Stimulated activated CD4-positive, alpha-beta T cell treated with anti-CD3 and anti-CD28 coated beads, TNF-alpha, amount 100 ng/mL, for 4 hours (primary cell): ENCODE measurements at places on chromosomes 3 and 15.

DNA sequence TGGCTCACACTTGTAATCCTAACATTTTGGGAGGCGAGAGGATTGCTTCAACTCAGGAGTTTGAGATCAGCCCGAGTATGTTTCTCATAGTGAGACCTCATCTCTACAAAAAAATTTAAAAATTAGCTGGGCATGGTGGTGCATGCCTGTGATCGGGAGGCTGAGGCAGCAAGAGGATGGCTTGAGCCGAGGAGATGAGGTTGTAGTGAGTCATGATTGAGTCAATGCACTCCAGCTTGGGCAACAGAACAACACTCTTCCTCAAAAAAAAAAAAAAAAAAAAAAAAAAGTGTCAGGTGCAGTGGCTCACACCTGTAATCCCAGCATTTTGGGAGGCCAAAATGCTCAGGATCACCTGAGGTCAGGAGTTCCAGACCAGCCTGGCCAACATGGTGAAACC is 2.4 kb downstream of the RPL39L start:
- DNase-seq, result no peak

DNA sequence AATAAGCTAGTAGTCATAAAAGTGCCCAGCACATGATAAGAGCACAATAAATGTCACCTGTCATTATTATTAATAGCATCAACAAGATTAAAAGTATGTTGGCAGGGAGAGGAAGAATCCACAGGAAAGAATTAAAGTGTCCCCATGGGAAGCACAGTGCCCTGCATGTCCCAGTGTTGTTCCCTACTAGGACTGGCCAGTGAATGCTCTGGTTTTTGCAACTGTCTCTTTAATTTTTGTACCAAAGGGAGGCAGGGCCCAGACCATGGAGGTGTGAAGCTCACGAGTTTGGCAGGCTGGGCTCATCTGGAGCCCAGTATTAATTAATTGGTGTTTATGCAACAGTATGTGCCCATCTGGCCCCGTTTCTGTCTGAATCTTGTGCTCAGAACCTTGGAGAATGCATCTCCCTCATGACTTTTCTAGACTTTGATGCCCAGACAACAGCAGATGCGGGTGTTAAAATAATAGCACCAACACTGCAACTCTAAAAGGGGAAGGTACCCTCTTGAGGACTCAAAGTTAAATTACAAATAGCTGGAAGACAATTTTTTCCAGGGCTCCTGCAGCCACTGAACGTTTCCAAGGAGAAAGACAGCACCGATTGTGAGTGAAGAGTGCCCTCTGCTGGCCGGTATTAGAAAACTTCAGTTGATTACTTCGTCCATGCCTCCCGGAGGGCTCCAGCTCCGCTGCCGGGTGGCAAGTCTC is 71.9 kb upstream of the SPATA12 start:
- DNase-seq, result peak; percentile 28

GRCh38 chr3:185760088-185760487 is 64.8 kb downstream of the IGF2BP2 start:
- no peak for DNase-seq

- no peak for DNase-seq
These were observed 32.8 kb downstream of the COPS2 start for GRCh38 chr15:49122541-49123062.

GRCh38 chr15:97747342-97747741 is 213.2 kb upstream of the ARRDC4 start:
- DNase-seq, result no peak

DNA sequence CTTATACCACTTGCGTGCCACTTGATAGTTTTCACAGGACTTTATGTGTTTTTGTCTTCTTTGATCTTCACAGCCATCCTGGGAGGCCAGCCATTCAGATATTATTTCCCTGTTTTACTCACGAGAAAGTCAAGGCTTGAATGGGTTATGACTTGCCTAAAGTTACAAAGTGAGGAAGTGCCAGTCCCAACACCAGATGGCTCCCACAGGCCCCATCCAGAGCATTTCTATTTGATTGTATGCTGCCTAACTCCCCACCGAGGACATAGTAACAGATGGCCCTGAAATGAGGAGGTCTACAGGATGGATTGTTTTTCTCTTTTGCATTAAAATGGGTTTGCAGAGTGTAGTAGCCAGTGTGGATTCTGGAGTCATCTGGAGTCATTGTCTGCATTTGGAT is 74.5 kb downstream of the SPTSSB start:
- DNase-seq, result no peak

DNA sequence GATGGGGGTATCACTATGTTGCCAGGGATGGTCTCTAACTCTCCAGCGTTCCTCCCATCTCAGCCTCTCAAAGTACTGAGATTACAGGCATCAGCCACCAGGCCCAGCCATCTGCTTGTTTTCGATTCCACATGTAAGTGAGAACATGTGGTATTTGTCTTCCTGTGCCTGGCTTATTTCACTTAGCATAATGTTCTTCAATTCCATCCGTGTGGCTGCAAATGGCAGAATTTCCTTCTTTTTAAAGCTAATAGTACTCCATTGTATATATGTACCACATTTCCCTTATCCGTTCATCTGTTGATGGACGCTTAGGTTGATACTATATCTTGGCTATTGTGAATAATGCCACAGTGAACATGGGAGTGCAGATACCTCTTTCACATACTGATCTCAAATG is 70.6 kb downstream of the ASB7 start:
- DNase-seq, result no peak

GRCh38 chr3:147377412-147378367 is 28.7 kb downstream of the ZIC4 start:
- no peak for DNase-seq

- no peak for DNase-seq
These were observed 200.6 kb upstream of the ZBTB20 start for GRCh38 chr3:115347737-115348136.

- DNase-seq, result no peak
These were observed 40.7 kb upstream of the SCN5A start for GRCh38 chr3:38690185-38690584.

GRCh38 chr15:100763835-100764750 is 115.5 kb upstream of the ALDH1A3 start:
- DNase-seq, result no peak

DNA sequence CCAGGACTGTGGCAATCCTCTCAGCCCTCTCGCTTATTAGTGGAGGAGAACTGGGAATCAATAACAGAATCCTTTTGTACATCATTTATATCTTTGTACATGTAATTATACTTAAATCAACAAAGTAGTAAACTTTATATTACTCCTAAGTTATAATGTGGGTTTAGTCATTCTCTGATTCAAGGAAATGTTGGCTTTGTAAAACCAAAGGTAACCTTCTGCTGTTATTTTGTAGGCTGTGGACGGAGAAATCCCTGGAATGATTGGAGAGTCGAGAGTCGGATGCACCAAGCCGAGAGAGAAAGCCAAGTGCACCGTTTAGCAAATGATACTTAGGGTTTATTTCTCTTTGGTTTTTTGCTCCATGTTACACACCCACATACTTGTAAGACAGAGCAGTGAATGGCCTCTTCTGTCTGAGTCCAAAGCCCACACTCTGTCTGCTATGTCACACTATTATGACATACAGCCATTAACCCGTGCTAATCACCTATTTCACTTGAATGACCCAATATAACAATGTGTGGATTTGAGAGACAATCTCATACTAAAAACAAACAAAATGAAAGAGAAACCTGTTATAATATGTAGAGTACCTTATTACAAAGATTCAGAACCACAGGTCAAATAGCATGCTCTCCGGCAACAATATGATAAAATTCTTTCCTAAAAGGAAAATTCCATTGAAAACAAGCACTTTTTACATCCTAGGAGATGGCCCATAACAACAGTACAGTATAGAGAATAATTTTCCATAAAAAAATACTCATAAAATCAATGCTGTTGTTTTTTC is 72.2 kb downstream of the MECOM start:
- DNase-seq, result no peak

DNA sequence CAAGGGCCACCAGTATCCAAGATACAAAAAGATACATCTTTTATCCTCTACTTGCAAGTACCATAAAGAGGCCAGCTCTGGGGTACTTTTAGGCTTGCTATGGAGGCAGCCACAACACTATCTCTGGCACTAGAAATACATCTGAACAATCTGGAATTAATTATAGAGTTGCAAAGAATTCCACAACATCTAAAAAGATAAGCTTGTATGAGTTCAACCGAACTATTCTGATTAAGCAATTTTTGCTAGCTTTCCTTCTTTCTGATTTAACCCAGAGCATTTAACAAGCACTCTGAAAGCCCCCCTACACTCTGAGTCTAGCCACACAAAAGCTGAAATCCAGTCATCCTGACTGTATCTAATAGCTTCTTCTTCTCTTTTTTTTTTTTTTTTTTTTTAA is 95.4 kb downstream of the FRMD5 start:
- no peak for DNase-seq

DNA sequence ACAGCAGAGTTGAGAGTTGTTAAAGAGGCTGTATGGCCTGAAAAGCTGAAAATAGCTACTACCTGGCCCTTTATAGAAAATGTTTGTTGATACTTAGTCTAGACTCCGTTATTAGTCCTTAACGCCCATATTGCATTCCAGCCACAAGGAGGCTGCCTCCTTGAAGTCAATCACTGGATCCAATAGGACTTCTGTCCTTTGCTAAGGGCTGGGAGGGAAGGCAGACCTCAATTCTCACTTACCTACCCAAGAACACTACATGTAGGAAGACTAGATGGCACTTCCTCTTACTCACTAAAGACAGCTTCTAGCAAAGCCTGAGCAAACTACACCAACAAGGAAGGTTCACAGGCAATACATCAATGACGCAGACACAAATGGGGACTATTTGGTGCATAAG is 139.5 kb upstream of the HACD2 start:
- DNase-seq, result no peak

GRCh38 chr15:45653702-45654424 is 19.0 kb downstream of the SQOR start:
- no peak for DNase-seq
